Psoas muscle (tissue), 8 donors: ENCODE measurements at places on chromosomes 7 and 10. TPM values are rescaled to one million over a fixed set of nuclear protein-coding genes. Genes with fewer than 3 reads are reported as not detected.

Gene SEM1
- 65.6 TPM for polyA plus RNA-seq

Gene GIMAP7
- 23.7 TPM for polyA plus RNA-seq

Gene FAM107B
- 1.8 TPM for polyA plus RNA-seq

Gene NPC1L1
- polyA plus RNA-seq, result not detected

Gene AQP1
- 75.0 TPM for polyA plus RNA-seq

Gene LIPF
- 0.74 TPM for polyA plus RNA-seq

Gene PIP
- polyA plus RNA-seq, result 0.18 TPM

Gene LIPK
- not detected for polyA plus RNA-seq

Gene AMPH
- polyA plus RNA-seq, result 1.1 TPM

DNA sequence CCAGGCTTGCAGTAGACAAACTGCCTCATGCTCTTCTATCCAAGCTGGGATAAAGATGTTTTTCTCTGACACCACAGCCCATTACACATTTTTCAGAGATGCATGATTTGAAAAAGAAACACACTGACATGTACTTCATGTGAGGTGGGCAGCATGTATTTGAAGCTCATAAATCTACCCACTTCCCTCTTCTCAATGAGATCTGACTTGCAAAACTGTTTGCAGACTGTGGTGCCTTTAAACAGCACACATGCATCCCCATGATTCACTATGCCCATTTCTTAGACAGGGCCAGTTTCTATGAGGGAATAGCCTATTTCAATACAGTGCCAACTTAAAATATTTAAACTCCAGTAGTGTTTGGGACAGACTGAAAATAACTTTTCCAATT lies 109.8 kb downstream of the GLI3 start:
- no peaks in the 10 kb centered on the region for H3K36me3 ChIP-seq
- H3K4me1 ChIP-seq, result no peaks in the 10 kb centered on the region
- no peak overlapping the region for H3K4me3 ChIP-seq

GRCh38 chr10:3220853-3221252 lies 48.3 kb upstream of the PITRM1 start:
- no peak overlapping the region for H3K27ac ChIP-seq
- H3K4me3 ChIP-seq, result no peak overlapping the region
- DNase-seq, result no peak
- H3K4me1 ChIP-seq, result no peaks in the 10 kb centered on the region
- H3K27me3 ChIP-seq, result no peaks in the 10 kb centered on the region

- no peak overlapping the region for H3K4me3 ChIP-seq
- H3K4me1 ChIP-seq, result no peaks in the 10 kb centered on the region
- no peak overlapping the region for H3K27ac ChIP-seq
- peaks cover 12% of the 10 kb centered on the region for H3K27me3 ChIP-seq
- DNase-seq, result no peak
- no peaks in the 10 kb centered on the region for H3K36me3 ChIP-seq
Observed at GRCh38 chr7:2913760-2914387, 69.8 kb upstream of the GNA12 start.

DNA sequence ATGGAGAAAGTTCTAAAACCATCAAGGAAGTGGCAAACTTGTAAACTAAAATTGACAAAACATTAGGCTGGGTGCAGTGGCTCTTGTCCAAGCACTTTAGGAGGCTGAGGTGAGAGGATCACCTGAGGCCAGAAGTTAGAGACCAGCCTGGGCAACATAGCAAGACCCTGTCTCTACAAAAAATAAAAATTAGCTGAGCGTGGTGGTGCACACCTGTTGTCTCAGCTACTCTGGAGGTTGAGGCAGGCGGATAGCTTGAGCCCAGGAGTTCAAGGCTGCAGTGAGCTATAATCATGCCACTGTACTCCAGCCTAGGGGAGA lies 29.4 kb upstream of the HNRNPH3 start:
- DNase-seq, result no peak
- H3K4me1 ChIP-seq, result no peaks in the 10 kb centered on the region

DNA sequence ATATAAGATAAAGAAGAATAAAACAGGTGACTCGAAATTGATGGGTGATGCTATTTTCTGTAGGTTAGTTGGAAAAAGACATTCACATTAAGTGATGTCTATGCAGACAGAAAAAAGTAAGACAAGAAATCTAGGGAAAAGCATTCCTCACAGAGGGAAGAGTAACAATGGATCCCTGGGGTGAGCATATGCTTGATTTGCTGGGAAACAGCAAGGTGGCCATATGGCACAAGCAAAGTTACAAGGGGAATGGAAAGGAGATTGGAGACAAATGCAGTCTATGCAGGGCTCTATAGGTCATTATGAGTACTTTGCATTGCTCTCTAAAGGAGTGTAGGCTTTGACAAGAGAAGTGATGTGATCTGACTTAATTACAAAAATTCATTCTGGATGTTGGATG lies 90.9 kb upstream of the ZNF804B start:
- no peak for DNase-seq
- no peaks in the 10 kb centered on the region for H3K36me3 ChIP-seq
- no peaks in the 10 kb centered on the region for H3K4me1 ChIP-seq

GRCh38 chr10:77229704-77230103 lies 407.9 kb downstream of the KCNMA1 start:
- no peaks in the 10 kb centered on the region for H3K36me3 ChIP-seq
- H3K4me1 ChIP-seq, result peaks cover 4% of the 10 kb centered on the region
- no peak overlapping the region for H3K27ac ChIP-seq
- DNase-seq, result no peak

DNA sequence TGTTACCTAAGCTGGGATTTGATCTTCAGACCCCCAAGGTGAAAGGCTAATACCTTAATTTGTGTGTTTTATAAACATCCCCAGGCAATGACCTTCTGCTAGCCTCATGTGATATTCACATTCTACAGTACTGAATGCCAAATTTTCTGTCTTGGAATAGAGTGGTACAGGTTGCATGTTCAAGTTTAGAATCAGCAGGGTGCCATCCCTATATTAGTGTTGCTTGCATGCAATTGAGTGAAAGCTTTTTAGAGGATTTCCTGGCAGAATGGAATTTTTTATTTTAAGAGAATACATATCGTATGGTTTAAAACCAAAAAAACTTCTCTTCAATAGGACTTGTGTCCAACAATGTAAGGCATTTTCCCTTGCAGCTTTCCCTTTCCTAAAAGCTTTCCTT lies 107.3 kb downstream of the LRMDA start:
- H3K36me3 ChIP-seq, result no peaks in the 10 kb centered on the region
- no peaks in the 10 kb centered on the region for H3K4me1 ChIP-seq
- H3K27ac ChIP-seq, result no peak overlapping the region
- no peak for DNase-seq
- H3K27me3 ChIP-seq, result peaks cover 3% of the 10 kb centered on the region

GRCh38 chr10:110268442-110268841 lies 36.3 kb downstream of the SMNDC1 start:
- H3K27ac ChIP-seq, result peak overlapping the region; percentile 81
- DNase-seq, result no peak
- H3K27me3 ChIP-seq, result no peaks in the 10 kb centered on the region
- H3K4me1 ChIP-seq, result peaks cover 56% of the 10 kb centered on the region

DNA sequence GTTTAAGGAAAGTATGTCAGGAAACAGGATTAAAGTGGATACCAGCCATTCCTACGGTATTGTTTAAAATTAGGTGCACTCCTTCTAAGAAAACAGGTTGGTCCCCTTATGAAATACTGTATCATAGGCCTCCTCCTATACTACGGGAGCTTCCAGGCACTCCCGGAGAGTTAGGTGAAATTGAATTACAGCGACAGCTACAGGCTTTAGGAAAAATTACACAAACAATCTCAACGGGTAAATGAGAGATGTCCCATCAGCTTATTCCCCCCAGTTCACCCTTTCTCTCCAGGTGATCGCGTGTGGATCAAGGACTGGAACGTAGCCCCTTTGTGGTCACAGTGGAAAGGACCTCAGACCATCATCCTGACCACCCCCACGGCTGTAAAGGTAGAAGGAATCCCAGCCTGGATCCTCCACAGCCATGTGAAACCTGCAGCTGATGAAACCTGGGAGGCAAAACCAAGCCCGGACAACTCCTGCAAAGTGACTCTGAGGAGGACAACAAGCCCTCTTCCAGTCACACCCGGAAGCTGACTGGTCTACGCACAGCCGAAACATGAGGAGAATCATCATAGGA lies 25.1 kb upstream of the GHITM start:
- H3K4me1 ChIP-seq, result no peaks in the 10 kb centered on the region
- no peaks in the 10 kb centered on the region for H3K27me3 ChIP-seq
- no peak overlapping the region for H3K27ac ChIP-seq
- DNase-seq, result no peak

GRCh38 chr10:73771722-73772280 lies 10.0 kb upstream of the CHCHD1 start:
- H3K27me3 ChIP-seq, result no peaks in the 10 kb centered on the region
- peak; percentile 95 for DNase-seq

GRCh38 chr10:10803278-10803677 lies 214.4 kb upstream of the CELF2 start:
- H3K27ac ChIP-seq, result no peak overlapping the region
- H3K36me3 ChIP-seq, result no peaks in the 10 kb centered on the region
- no peaks in the 10 kb centered on the region for H3K4me1 ChIP-seq
- no peak for DNase-seq
- H3K27me3 ChIP-seq, result no peaks in the 10 kb centered on the region
- no peak overlapping the region for H3K4me3 ChIP-seq

GRCh38 chr7:11294965-11295364 lies 321.3 kb downstream of the PHF14 start:
- H3K4me1 ChIP-seq, result no peaks in the 10 kb centered on the region
- no peak overlapping the region for H3K4me3 ChIP-seq
- no peaks in the 10 kb centered on the region for H3K36me3 ChIP-seq
- H3K27me3 ChIP-seq, result no peaks in the 10 kb centered on the region
- H3K27ac ChIP-seq, result no peak overlapping the region

GRCh38 chr7:74482629-74483401 lies 29.1 kb downstream of the GTF2IRD1 start:
- peaks cover 68% of the 10 kb centered on the region for H3K4me1 ChIP-seq
- peak overlapping the region; percentile 22 for H3K4me3 ChIP-seq
- peak; percentile 71 for DNase-seq
- H3K36me3 ChIP-seq, result no peaks in the 10 kb centered on the region
- no peaks in the 10 kb centered on the region for H3K27me3 ChIP-seq

DNA sequence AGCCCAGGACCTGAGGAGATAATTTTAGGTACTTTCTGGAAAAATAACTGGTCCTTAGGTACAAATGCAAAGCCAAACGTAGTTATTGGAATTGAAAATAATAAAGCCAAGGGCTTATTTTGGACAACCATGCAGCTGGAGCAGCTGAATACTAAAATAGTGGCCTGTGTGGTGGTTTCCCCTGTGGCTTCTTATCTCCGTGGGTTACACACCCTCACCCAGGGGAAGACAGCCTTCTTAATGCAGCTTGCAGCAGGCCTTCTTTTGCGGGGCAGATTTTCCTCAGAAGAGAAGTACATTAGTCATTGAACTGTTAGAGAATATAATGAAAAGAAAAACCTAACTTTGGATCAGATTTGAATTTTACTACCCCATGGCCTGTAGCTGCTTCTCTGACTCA lies 133.5 kb downstream of the ST7 start:
- H3K36me3 ChIP-seq, result no peaks in the 10 kb centered on the region
- H3K4me1 ChIP-seq, result peaks cover 32% of the 10 kb centered on the region
- no peaks in the 10 kb centered on the region for H3K27me3 ChIP-seq
- no peak overlapping the region for H3K27ac ChIP-seq
- no peak for DNase-seq
- H3K4me3 ChIP-seq, result no peak overlapping the region

DNA sequence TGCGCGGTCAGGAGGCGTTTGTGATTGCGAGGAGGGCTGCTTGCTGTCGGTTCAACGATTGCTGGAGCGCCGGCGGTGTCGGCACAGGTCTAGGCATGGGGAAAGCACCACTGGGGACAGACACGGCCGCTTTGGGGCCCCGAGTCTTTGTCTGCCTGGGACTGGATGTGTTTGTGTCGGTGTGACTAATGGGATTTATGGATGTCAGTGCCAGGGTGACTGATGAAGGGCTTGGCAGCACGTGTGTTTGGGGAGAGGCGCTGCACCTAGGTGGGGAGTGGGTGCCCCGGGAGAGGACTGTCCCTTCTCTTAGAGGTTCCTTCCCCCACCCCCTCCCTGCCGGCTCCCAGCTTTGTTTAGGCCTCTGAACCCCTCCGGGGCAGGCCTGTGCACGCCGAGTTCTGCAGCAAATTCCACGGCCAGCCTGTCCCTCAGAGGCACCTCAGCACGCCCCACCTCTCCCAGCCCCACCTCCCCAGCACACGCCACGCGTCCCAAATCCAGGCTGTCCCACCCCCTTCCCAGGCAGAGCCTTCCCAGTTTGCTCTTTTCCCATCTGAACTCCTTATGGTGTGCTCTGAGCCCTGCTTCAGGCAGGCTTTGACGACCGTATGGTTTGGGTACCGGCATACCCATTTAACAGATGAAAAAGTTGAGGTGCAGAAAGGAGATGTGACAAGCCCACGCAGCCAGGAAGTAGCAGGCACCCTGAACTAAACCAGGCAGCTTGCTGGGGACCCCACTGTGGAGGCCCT lies 6.4 kb upstream of the TNRC18 start:
- H3K27me3 ChIP-seq, result no peaks in the 10 kb centered on the region
- peak overlapping the region; percentile 100 for H3K27ac ChIP-seq
- H3K4me1 ChIP-seq, result peaks cover 14% of the 10 kb centered on the region
- H3K4me3 ChIP-seq, result peak overlapping the region; percentile 99
- H3K36me3 ChIP-seq, result no peaks in the 10 kb centered on the region
- peak; percentile 49 for DNase-seq
